ENCODE measurements at places on chromosomes 16 and 17.
A peak's percentile ranks its signal among the peaks of the same experiment; 100 is the strongest.

- no peak for DNase-seq
These were observed 218.1 kb downstream of the KATNIP start for GRCh38 chr16:27767971-27768591.

GRCh38 chr17:55576996-55577586 lies 65.8 kb upstream of the SMIM36 start:
- DNase-seq: no peak

DNA sequence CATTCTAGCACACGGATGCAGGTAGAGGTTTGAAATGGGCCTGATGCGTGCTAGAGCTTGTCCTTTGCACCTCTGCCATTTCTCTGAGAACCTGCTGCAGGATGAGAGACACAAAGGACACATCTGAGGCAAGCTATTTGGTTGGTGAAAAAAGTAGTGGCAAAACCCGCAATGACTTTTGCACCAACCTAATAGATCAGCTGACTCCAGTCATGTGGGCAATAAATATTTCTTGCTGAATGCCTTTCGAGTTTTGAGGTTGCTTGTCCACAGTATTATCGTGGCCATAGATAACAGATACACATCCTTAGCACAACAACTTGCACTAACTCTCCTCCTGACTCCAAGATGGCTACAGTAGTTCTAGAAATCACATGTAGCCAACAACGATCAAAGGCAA lies 57.8 kb upstream of the ZNF423 start:
- DNase-seq: no peak

DNA sequence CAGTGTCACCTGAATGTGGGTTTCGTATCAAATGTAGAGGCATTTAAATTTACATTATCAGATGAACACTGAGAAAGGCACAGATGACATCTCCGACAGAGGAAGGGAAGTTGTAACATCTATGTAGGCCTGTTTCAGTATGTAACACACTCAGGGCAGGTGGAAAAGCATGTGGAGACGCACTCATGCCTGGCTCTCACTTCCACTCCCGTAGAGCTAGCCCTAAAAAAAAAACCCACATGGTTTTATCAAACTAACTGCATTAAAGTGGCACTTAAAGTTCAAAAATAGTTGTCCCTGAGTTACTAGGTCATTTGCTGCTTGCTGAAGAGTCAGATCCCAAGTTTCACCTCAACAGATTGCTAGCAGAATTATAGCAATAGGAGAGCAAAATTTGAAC lies 6.1 kb upstream of the ANKFY1 start:
- no peak for DNase-seq

DNA sequence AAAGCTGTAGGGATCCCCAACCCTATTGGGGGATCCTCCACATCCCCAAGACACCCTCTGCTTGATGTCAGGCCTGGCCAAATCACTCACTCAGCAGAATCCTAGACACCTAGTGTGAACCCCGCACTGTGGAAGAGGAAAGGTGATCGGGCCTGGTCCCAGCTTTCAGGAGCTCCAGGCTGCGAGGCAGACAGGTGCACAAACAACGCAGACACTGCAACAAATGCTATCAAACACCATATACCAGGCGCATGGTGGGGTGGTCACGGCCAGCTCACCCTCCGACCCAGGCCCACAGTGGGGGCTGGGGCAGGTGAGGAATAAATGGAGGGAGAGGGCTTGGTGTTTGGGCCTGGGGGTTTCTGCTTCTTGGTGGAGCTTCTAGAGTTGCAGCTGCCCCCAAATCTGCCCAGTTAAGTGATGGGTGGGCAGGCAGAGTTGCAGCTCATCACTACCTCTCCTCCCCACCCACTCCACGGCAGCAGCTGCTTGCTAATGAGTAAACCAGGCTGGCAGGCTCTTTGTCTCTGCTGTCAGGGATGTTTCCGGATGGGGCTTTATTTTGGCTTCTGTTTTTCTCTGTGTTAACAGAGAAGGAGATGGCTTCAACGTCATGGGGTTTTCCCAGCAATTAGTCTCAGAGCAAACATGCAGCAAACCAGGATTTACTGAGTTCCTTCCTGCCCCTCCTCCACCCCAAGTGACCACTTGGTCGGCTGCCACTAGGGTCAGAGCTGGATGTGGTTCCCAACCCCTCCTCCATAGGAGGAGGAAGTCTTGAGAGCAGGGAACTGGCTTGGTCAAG lies 46.6 kb downstream of the PECAM1 start:
- DNase-seq: peak; percentile 49

DNA sequence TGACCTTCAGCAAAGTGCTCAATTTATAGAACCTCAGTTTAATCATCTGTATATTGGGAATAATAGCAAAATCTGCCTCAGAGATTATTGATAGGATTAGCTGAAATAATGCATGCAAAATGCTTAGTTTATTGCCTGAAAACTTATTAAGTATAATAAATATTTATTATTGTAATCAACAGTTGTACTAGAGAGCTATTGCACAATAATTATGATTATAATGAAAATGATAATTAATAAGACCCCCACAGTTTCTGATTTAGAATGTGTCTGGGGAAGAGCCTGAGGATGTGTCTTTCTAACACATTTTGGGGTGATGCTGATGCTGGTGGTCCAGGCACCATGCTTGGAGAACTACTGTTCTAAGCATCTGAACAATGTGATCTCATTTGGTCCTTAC lies 419.6 kb downstream of the NPIPA7 start:
- no peak for DNase-seq

GRCh38 chr16:58503863-58504688 lies 4.1 kb downstream of the NDRG4 start:
- peak; percentile 22 for DNase-seq

- no peak for DNase-seq
These were observed 26.9 kb downstream of the USP43 start for GRCh38 chr17:9672266-9672665.

DNA sequence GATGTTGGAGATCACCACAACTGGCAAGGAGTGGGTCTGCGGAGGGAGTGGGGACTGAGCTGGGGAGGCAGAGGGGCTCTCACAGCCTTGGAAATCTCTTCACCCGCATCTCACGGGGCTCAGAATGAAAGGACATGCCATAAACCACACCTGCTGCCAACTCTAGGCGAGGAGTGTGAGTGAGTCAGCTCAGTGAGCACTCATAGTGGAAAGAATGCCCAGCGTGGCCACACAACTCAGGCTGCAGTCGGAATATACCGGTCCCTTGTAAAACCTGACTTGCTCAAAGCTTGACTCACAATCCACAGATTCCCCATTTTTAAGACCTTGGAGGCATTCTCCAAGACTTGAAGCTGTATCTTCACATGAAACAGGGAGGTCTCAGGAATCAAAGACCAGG lies 36.7 kb downstream of the STAT5A start:
- DNase-seq: no peak

- no peak for DNase-seq
These were observed 1686.8 kb downstream of the TP53TG3F start for GRCh38 chr16:35146031-35146710.

DNA sequence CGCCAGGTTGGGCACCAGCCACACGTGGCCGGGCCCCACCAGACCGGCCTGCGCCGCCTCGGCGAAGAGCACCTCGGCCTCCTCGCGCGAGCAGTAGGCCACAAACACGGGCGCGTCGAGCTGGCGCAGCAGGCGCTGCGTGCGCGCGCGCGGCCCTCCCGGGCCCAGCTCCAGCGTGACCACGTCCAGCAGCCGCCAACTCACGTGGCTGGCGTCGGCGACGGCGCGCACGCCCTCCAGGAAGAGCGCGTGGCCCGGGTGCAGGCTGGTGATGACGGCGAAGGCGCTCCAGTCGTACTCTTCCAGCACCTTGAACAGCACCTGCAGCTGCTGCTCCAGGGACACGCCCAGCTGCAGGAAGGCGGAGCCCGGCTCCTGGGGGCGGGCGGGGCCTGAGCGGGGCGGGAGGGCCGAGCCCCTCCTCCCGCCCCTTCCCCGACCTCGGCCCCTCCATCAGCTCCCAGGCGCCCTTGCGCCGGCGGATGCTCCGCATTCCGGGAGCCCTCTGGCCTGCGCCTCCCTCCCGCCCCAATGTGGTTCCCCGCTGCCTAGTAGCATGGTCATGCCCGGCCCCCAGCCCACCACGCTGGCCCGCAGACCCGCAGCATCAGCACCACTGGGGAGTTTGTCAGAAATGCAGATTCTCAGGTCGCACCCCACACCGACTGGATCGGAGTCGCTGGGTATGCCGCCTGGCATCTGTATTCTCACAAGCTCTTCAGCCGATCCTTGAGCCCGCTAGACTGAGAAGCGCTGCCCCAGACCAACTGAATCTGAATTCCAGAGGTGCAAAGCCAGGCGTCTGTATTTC lies 7.2 kb downstream of the GRIN2C start:
- no peak for DNase-seq

GRCh38 chr17:68829211-68829610 lies 126.0 kb downstream of the ABCA8 start:
- DNase-seq: no peak

DNA sequence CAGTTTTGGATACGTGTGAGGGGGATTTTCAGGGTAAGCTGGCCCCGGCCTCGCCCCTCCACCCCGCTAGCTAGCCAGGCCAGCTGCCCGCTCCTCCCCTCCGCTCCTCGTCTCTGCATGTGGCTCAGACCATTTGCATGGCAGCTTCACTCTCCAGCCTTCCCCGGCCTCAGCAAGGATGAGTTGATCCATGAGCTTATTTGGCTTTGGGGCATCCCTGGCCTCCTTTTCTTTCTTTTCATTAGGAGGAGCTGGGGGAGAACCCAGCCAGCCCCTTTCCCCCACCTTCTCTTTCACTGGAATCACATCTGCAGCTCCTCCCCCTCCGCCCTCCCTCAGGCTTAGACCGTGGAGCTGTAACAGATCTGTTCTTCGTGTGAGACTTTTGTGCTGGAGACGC lies 30.7 kb downstream of the ELAC2 start:
- no peak for DNase-seq

DNA sequence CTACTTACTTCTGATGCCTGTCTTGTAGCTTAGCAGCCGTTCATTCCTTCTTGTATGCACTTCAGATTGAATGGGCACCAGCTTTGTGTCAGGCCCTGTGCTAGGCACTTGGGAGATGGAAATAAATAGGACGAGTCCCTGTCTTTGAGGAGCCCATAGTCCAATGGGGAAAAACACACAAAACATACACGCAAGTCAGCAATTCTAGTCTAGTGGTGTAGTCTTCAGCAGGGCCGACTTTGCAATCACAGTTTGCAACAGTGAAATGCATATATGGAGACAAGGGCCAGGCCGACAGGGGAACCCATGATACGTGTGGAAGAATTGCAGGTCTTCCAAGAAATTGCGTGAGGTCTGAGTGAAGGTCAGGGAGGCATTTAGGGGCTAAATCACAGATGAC lies 262.6 kb downstream of the MAF start:
- no peak for DNase-seq

GRCh38 chr17:75048249-75048878 lies 1.3 kb downstream of the KCTD2 start:
- DNase-seq: peak; percentile 64

- no peak for DNase-seq
These were observed 10.2 kb downstream of the GABARAPL2 start for GRCh38 chr16:75576384-75576811.

DNA sequence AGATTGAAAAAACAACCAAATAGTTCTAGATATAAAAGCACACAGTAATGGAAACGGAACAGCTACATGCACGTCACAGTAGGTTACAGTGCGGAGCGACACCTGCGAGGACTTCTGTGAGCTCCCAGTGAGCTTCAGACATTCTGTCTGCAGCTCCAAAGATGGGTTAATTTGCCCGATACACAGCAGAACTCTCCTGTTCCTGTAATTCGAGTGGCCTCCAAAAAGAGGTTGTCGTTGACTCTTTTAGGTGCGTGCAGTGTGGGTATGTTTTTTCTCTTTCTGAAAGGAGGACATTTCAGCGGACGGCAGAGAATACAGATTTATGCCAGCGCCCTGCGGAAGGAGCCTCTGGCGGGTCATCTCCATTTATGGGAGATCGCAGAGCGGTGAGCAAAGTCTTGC lies 2.9 kb downstream of the OR1F1 start:
- DNase-seq: no peak

- no peak for DNase-seq
These were observed 89.5 kb upstream of the METRNL start for GRCh38 chr17:82989881-82990280.

DNA sequence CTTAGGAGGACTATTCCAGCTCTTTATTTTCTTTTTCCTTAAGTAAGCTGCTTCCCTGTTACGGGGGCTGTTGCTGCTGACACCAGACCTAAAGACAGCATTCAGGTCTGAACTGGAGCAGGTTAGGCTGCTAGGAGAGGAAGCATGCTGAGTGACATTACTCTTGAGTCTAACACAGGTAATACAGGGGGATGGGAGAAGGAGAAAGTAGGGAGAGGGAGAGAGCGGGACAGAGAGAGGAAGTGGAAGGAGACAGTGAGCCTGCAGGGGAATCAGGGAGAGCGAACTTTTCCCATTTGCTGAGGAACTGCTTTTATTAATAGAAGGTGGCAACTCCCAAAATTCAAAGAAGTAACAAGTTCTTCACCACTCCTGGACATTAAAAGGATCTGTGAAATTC lies 130.9 kb downstream of the PARN start:
- DNase-seq: no peak

DNA sequence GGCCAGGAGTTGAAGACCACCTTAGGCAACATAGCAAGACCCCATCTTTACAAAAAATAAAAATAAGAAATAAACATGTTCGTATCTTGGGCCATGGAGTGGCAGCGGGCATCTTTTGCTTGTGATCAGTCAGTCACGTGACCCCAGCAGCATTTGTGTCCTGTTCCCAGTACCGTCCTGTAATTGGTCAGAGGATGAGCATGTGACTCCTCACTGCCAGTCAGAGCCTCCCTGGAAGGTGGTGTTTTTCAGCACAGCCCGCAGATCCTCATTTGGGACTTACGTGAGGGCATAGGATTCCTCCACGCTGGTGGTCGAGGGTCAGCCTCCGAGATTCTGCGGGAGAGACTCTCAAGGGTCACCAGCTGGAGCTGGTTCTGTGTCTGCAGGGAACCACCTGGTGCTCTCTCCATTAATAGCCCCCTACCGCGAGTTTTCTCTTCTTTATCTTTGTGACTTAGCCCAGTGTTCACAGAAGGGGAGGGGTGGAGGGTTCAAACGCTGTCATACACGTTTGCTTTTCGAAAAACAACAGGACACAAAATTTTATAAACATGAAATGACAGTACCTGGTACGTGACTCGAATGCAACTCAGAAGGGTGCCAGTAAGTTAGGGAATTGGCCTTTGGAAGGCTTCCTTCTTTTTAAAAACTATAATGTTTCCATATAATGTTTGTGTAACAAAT lies 17.2 kb downstream of the MRC2 start:
- DNase-seq: no peak

DNA sequence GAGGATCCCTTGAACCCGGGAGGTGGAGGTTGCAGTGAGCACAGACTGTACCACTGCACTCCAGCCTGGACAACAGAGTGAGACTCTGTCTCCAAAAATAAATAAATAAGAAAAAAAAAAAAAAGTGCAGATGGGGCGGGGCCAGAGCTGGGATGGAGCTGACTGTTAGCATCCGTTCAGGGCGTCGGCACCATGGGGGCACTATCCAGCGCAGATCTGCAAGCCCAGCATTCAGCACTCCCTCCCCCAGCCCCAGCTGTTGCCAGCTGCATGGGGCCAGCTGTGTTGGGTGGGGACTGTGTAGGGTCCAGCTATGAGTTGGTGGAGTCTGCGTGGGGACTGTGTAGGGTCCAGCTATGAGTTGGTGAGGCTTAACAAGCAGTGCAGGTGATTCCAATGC lies 13.3 kb downstream of the GPRC5C start:
- DNase-seq: no peak

GRCh38 chr16:80570106-80570478 lies 29.3 kb downstream of the DYNLRB2 start:
- no peak for DNase-seq

Measured in dorsolateral prefrontal cortex (tissue), 122 donors.